Psoas muscle (tissue), 8 donors: ENCODE measurements at places on chromosomes 4 and X. TPM values are rescaled to one million over a fixed set of nuclear protein-coding genes. Genes with fewer than 3 reads are reported as not detected.

CYP2U1 gene
- total RNA-seq, result 4.2 TPM

XAGE2 gene
- not detected for total RNA-seq

MAML3 gene
- total RNA-seq, result 1.0 TPM

RAB9B gene
- 2.9 TPM for total RNA-seq

OPRPN gene
- not detected for total RNA-seq

DNA sequence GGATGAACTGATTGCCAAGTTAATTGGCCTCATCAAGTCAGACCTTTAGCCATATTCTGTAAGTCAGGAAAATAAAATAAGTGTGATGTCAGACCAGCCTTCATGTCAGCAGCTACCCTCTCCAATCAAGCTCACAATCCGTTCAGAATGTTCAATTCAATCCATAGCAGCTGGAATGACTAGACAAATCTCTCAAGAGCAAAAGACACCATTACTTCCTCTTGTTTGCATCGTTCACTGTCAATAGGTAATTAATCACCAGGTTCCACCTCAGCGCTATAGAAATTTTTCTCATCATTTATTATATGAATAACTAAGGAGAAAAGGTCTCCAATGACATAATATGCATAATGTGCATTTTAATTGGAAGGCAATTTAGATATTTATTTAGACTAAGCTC is 321.0 kb upstream of the GRIA3 start:
- DNase-seq, result no peak

GRCh38 chr4:90474484-90474883 is 347.3 kb downstream of the CCSER1 start:
- DNase-seq, result no peak

DNA sequence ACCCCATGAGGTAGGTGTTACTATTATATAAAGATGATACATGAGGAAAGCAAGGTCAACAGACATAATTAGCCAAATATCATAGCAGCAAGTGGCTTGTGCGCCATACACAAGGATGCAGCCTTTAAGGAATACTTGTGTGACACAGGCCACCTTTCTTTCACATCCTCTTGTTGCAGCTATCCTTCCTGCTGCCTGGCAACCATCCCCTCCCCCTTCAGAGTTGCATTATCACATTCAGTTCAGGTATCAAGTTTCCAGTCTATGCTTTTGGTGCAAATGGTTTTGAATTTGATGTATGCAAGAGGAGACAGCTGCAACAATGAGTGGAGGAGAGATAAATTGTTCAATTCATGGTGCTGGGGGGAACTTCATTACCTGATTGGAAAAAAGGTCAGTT is 6.4 kb downstream of the ZCCHC18 start:
- DNase-seq, result no peak

DNA sequence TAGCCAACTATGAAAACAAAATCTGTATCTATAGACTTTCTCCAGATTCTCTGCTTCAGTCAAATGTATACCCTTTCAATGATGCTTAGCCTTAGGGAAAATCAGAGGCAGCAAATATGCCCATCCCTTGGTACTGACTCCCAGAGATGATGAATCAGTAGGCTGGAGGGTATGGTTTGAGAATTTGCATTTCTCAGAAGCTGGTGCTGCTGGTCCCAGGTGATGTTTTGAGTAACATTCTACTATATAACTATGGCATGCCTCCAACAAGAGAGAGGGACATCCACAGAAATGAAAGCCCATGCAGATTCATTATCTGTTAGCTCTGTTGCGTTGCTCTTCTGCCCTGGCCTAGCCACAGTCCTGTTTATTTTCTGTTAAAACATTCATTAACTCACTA is 13.6 kb downstream of the TNIP3 start:
- no peak for DNase-seq
